ENCODE measurements at places on chromosomes 16 and 17.
A peak's percentile ranks its signal among the peaks of the same experiment; 100 is the strongest.

- peak; percentile 46 for DNase-seq
Measured at GRCh38 chr17:21239680-21240368, 13.4 kb downstream of the NATD1 start.

GRCh38 chr16:24685539-24686432, 43.7 kb upstream of the TNRC6A start:
- DNase-seq = peak; percentile 39

GRCh38 chr16:86101137-86101896, 202.4 kb downstream of the IRF8 start:
- no peak for DNase-seq

- DNase-seq = no peak
Measured at GRCh38 chr17:74526681-74527080, 4.6 kb downstream of the CD300LB start.

GRCh38 chr16:86986809-86987487, 330.2 kb downstream of the C16orf95 start:
- no peak for DNase-seq

GRCh38 chr16:86508947-86509758, 1.2 kb upstream of the FOXF1 start:
- peak; percentile 58 for DNase-seq

DNA sequence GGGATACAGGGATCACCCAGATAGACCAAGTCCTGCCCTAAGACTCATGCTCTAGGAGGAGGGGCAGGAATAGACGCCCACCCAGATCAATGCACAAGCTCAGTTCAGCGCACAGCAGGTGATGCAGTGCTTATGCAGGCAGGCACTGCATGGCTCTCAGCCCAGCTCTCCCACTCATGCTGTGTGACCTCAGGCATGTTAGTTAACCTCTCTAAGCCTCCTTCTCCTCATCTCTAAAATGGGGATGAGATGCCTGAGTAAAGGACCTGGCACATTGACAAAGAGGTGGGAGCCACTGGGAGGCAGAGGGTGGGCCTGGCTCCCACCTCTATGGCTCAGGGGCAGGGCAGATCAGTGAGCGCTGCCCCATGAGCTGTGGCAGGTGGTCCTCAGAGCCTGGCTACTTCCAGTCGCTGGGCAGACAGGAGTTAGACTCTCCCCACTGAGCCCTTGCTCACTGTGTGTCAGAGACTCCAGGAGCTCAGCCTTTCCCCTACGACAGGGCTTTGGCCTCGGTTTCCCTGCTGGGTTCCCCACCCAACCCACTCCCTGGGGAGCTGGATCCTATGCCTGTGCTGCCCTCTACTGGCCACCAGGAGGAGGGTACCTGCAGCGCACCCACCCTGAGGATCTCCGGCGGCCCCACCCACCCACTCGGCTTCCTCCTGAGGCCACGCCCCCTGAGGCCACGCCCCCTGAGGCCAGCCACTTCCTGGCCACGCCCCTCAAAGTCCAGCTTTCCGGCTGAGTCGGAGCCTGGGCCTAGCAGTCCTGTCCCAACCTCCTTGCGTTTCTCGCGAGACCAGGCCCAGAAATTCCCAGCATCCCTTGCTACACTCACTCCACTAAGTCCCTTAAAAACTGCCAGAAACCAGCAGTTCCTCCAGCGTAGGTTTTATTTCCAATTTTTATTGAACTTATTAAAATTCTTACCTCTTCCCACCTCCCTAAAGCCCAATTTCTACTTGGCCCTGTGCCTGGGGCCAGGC, 196.1 kb downstream of the GSG1L start:
- peak; percentile 80 for DNase-seq
